ENCODE measurements at places on chromosomes 3 and 15.

GRCh38 chr3:28252001-28252431, 10.6 kb downstream of the CMC1 start:
- no peak for DNase-seq

DNA sequence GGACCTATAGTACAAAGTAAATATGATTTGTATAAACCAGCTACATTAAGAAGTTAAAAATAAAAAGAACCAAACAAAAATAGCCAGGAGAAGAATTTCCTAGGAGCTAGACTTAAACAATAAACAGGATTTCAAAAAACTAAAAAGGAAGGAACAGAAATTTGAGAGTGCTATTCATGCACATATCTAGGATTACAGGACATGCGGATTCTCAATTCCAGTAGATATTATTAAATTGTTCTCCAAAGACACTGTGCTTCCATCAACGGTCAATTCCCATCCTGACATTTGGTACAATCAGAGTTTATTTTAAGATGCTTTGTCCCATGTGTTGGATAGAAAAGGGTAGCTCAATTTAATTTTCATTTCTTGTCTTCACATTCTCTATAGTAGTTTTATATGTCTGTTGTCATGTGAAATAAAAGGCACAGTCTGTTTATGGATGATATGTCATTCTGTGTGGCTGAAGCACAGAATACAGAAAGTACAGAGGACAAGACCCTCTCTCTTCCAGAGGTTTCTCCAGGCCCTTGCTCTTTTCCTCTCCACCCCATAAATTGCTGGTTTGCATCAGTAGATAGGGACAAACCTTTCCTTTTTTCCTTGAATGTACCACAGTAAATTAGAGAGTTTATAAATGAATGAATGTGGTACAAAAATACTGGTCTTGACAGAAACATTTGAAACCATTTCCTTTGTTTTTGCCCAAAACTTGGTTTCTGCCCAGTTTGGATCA, 3.5 kb downstream of the PLOD2 start:
- no peak for DNase-seq

GRCh38 chr3:71974786-71975185, 189.8 kb upstream of the PROK2 start:
- no peak for DNase-seq

GRCh38 chr15:42553554-42553953, 4.9 kb downstream of the HAUS2 start:
- DNase-seq: no peak

GRCh38 chr15:78425643-78426042, 12.4 kb upstream of the IREB2 start:
- DNase-seq: no peak

DNA sequence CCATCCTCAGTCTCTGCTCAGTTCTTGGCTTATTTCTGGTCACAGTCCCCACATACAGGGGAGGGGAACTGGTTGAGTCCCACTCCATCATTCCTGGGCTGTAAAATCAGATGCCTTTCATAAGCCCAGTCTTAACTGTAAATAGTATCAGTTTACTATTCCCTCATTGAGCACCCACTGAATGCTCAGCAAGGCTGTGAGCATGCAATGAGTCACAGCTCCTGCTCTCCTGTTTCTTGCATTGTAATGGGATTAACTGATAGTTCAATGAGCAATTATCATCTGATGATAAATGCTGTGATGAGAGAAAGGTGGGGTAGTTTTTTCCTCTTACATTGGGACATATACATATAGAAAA, 113.6 kb upstream of the TPM1 start:
- DNase-seq: no peak
